ENCODE measurements at places on chromosomes 2 and 18. TPM values are rescaled to one million over a fixed set of nuclear protein-coding genes. Genes with fewer than 3 reads are reported as not detected.

The INHBB gene
- total RNA-seq, result 1.6 TPM

The TWIST2 gene
- total RNA-seq, result 114 TPM

The MOCOS gene
- total RNA-seq, result 3.2 TPM

The ITPRIPL1 gene
- total RNA-seq, result 0.34 TPM

The DUSP2 gene
- 6.6 TPM for total RNA-seq

The UPP2 gene
- total RNA-seq, result not detected

The TRIM43 gene
- total RNA-seq, result not detected

The ZNF892 gene
- total RNA-seq, result 2.8 TPM

The IL18R1 gene
- total RNA-seq, result 7.5 TPM

The PTPRN gene
- total RNA-seq, result 4.6 TPM

The ANKRD62 gene
- total RNA-seq, result not detected

The PLA2R1 gene
- total RNA-seq, result 15.4 TPM

The ACADL gene
- not detected for total RNA-seq

The KCNG3 gene
- total RNA-seq, result not detected

The TBR1 gene
- total RNA-seq, result not detected

The DSG1 gene
- not detected for total RNA-seq

The CPO gene
- not detected for total RNA-seq

The KLHL30 gene
- 0.12 TPM for total RNA-seq

The NT5C1B gene
- total RNA-seq, result not detected

The DSG4 gene
- total RNA-seq, result not detected

The MC4R gene
- not detected for total RNA-seq

The FBXO41 gene
- total RNA-seq, result 2.5 TPM

The SERPINB12 gene
- total RNA-seq, result 0.12 TPM

The ZSWIM2 gene
- total RNA-seq, result not detected

The SGPP2 gene
- total RNA-seq, result not detected

The UGT1A3 gene
- total RNA-seq, result not detected

The HMSD gene
- total RNA-seq, result not detected
